ENCODE measurements at places on chromosomes 4 and X.

DNA sequence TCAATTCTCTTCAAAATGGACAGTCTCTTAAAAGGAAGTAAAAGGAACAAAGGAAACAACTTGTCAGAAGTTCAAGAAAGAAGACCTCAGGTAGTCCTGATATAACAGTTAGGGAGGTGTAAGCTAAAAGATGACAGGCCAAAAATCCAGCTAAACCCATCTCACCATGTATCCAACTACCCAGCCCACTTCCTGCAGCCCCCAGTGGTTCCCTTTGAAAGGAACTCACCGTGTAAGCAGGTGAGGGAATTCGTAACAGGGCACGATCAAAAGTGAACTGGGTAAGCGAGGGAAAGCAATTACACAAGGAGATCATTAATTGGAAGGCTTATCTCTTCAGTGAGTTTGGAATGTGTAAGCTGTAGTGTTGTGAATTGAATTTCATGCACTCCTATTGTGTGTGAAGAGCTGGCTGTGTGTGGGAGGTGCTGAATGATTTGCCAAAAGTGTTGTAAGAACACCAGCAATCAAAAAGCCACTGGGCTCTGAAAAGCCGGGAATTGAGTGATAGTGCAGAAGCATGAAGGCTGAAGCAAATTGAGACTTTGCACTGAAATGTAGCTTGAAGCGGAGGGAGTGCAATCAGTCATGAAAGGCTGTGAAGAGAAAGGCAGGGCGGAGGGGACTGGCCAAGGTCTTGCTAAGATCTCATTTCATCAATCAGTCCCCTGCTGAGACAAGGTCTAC lies 914.2 kb upstream of the LCORL start:
- no peak for DNase-seq

- no peak for DNase-seq
These were observed 190.6 kb upstream of the LNX1 start for GRCh38 chr4:53781629-53782457.

DNA sequence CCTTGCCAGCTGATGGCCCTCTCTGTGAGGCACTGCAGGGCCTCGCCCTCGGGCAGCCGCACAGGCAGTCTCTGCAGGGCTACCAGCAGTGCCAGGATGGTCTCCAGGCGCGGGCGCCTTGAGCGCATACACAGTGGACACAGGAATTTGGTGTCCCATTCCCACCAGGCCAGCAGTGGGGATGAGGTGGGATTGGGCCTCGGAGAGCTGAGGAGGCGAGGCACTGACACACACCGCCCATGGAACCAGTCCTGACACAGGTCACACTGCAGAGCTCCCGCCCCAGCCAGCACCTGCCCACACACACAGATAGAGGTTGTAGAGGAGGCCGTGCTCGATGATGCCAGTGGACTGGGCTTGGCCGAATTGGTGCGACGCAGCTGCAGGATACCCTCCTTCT lies 30.7 kb downstream of the KDM5C start:
- no peak for DNase-seq

DNA sequence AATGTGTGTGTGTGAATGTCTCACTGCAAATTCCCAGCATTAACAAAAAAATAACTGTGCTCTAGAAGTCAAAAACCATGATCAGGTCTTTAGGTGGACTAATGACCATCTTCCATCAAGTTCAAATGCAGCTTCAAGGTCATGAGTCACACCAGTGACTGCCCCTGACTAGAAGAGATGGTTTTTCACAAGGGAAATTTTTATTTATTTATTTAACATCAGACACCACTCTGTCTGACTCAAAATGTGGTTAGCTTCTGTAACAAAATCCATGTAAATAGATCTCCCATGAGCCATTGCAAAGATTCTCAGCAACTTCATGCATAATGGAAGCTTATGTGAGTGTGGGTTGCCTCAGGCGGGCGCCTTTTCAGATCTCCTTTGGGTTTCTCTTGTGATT lies 219.2 kb downstream of the KIT start:
- peak; percentile 36 for DNase-seq

DNA sequence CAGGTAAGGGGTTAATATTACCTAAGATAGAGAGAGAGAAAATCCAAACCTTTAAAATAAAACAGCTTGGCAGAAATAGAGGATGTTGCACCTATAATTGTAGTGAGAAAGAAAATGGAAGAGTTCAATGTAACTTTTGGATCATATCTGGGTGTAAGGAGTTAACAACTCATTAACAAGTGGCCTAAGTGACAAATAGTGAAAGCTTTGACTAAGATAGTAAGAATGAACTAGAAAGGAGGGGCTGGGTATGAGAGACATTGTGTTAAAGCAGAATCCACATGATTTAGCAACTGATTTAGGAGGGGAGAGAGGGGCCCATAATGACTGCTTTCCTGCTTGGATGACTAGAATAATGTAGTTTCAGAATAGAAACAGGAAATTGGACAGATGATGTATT lies 761.0 kb downstream of the IL1RAPL1 start:
- DNase-seq = no peak

- DNase-seq = no peak
These were observed 1.2 kb upstream of the TMEM33 start for GRCh38 chr4:41933997-41934503.

- no peak for DNase-seq
These were observed at the start of gene GDPD2 for GRCh38 chrX:70422851-70423341. Gene GDPD2 (plus strand): TSS chrX:70423314. CDS start chrX:70424985, 1,671 bp downstream.

DNA sequence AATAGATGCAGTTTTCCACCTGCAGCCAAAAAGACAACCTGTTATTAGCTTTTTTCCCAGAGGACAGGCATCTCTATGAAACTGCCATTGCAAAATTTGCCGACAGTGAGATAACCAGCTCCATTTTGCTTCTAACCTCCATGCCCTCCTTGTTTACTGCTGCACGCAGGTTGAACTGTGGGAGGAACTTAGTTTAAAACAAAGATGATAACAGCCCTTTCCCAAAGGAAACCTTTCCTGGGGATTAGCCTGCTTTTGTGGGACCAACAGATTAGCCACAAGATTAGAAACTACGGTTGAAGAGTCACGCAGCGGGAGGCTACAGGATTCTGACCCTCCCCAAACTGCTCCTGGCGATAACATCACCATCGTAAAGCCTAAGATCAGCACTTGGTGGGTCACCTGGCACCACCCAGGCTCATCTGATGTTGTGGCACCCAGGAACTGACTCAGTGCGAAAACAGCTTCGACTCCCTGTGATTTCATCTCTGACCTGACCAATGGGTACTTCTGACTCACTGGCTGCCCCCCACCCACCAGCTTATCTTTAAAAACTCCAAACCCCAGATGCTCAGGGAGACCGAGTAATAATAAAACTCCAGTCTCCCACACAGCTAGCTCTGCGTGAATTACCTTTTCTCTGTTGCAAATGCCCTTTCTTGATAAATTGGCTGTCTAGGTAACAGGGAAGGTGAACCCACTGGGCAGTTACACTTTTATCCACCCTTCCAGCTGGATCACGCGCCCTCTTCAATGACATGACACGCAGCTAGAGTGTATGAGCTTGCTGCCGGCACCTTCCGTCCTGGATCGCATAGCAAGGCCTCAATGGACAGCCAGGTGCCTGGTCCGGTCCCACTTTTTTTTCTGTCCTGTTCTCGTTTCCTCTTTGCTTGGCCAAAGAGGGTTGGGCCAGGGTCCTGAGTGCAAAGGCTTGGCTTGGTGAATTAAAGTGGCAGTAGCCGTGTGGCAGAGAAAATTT lies 27.2 kb downstream of the NOP14 start:
- no peak for DNase-seq

DNA sequence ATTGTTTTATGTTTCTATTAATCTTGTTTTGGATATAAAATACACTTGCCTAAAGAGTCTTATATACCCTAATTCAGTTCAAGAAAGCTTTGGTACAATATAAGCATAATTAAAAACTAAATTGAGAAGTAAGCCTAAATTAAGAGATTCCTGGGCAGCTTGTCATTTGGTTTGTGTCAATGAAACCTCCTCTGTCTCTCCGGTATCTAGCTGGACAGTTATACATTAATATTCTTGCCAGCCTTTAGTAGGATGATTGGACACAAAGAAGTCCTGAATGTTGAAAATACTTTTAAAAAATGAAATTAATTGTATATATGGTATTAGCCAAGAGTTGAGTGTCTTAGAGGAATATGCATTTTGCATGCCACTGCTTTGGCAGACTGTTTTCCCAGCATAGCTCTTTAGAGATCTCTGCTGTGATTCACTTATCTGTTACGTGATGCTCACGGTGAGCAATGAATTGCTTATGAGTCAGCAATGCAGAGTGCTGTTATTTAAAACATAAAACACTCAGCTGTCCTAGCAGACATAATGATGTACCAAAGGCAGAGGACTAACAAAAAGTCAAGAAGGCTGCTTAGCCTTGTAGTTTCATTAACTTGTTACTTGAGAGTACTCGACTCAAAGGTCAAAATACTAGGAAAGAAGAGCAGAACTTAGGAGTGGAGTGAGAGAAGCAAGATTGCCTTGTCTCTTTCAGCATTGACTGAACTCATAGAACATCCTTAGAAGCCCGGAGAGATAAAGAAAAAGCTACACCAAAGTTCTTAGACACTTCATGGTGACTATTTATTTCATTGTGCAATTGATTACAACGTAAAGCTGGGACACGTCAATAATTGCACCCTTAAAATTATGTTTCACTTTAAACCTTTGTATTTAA lies 1296.1 kb upstream of the PCDH7 start:
- peak; percentile 20 for DNase-seq

DNA sequence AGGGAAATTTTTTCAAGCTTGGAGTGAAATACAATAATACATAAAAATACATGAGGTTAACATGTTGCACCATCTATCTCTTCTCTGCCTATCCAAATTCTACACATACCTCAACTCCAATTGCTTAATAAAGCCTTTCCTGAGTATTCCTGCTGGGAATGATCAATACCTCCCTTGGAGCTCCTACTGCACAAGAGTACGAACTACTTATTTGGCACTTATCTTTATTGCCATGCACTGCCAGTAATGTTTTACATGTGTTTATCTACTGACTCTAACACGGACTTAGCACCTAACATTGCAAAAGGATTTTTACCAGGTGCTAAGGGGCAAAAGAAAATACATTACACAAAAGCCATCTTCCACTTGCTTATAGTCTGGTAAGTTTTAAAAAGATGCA lies 80.2 kb downstream of the ADGRA3 start:
- no peak for DNase-seq

DNA sequence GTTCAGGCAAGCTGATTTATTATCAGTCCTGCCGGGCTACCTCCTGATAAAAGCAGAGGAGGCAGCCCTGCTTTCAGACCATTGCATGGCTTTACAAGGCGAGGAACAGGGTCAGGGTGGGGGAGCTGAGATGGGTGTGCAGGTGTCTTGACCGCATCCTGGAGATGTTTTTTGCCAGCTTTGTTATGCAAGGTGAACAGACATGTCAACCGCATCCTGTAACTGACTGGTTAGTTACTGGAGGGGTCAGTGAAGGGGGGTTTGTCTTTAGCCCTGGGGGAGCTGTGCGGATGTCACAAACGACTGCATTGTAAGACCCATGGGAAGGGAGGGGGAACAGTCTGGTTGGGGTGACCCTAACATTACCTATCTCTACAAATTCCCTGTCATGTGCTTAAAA lies 10.0 kb downstream of the ADAM29 start:
- no peak for DNase-seq

Measured in AG08395 (cell line).